ENCODE measurements at places on chromosomes 5 and 9.

GRCh38 chr5:33936004-33936380, 194 bp upstream of the RXFP3 start:
- peak; percentile 42 for DNase-seq

DNA sequence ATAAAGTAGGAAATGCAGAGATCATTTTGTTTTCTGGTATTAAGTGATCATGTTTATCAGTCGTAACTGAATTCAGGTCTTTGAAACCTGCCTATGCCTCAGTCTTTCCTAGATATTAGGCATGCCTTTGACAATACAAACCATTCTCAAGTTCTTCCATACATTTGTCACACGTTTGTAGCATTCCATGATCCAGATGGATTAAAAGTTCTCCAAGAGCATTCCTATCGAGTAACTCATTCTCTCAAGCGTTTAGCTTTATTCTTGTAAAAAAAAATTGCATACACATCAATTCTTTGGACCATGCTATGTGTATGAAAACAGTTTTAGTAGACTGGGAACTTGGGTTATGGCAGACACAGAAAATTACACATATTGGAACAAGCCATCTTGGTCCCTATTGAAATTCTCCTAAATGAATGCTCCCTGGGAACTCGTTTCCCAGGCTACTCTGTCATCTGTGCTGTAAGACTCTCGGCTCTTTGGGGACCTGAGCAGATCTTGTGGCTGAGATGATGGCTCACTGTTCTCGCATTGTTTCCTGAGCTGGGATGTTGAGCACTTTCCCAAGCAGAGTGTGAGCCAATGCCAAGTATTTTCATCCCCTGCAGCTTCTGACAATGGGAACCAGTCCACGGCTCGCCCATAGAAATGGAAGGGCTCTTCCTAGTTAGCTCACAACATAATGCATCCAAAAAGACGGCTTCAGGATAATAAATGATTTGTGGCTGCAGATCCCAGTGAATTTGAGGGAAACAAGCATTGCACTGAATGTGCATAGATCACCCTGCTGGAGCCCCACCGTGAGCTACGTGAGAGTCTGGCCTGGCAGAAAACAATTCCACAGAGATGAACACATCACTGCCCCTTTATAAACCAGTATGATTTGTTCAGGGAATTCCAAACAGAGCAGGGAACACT, 230.2 kb downstream of the IRX1 start:
- no peak for DNase-seq

DNA sequence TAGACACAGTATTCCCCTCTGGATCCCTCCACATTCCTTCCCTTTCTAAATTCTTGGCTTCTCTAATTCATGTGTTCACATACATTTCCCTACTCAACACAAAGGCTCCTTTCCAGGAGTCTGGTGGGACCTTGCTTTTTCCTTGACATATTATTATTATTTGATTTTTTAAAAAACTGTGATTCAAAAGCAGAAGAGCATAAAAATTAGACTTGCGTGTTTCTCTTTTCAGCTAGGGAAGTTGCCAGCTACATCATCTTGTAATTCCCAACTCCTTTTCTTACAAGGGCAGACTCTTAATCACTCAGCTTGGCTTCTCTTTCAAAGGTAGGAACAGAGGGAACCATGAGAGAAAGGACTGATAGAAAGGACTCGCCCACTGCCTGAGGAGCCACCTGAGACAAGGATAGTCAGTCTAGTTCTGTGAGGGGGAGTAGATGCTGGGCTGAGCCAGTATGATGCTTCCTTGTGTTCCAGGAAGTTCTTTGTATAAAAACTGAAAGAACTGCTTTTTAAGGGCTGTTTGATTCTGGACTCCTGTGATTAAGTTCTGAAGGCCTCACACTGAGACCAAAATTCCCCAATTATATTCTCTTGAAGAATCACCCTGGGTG, 51.0 kb upstream of the DPYSL3 start:
- no peak for DNase-seq

DNA sequence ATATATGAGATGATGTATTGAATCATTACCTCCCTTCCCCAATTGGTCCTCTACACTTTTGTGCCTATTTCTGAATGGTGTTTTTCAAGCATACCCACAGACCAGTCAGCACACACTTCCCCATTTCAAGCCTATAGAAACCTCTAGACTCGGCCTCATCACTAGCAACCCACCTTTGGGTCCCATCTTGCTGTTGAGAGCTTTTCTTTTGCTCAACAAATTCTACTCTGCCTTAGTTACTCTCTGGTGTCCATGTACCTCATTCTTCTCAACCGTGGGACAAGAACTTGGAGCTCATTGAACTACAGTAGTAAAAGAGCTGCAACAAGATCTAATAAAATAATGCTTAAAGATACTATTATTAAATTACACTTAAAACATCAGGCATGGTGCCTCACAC, 49.0 kb upstream of the KDM4C start:
- no peak for DNase-seq

- DNase-seq: no peak
Measured at GRCh38 chr9:97863314-97863713, 10.3 kb downstream of the FOXE1 start.

- no peak for DNase-seq
Measured at GRCh38 chr9:20486552-20486951, 135.7 kb downstream of the MLLT3 start.

- DNase-seq: no peak
Measured at GRCh38 chr5:74612045-74612444, 28.5 kb downstream of the ENC1 start.

DNA sequence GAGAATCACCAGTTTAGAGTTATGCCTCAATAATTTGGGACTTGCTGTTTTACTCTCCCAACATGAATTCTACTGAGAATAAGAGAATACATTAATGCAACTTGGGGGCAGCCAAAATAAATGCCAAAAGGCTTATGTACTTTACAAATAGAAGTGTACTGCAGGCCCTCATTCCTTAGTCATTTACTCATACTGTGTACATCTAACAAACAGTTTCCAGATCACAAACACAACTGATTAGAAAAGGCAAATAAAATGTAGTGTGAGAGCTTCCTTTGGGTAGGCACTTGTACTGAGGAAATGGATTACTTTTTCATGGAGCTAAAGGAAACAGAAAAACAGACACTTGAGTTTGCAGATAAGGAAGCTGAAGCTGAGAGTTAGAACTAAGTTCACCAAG, 12.6 kb downstream of the ANKDD1B start:
- no peak for DNase-seq

- no peak for DNase-seq
Measured at GRCh38 chr5:54822324-54822687, 163.1 kb downstream of the ESM1 start.

GRCh38 chr9:33795281-33795680, at the start of gene PRSS3:
Gene PRSS3 (plus strand): TSS chr9:33795561. CDS start chr9:33795574, 13 bp downstream.
- DNase-seq: no peak

DNA sequence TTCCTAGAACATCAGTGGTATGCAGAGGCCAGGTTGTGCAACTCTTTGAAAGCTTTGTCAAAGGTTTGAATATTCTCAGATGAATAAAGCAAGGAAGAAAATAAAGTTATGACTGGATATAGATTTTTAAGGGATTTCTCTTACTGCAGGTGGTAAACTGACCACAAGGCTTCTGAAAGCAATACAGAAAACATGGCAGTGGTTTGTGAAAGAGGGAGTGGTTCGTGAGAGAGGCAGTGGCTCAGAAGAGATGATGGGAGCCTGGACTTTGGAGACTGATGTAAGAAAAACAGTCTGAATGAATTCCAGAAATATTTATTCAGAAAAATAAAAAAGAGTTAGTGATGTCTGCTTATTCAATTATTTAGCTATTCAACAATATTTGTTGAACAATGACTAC, 380.4 kb upstream of the CTNND2 start:
- no peak for DNase-seq

GRCh38 chr5:176132471-176133288, 105.5 kb upstream of the SIMC1 start:
- DNase-seq: no peak

DNA sequence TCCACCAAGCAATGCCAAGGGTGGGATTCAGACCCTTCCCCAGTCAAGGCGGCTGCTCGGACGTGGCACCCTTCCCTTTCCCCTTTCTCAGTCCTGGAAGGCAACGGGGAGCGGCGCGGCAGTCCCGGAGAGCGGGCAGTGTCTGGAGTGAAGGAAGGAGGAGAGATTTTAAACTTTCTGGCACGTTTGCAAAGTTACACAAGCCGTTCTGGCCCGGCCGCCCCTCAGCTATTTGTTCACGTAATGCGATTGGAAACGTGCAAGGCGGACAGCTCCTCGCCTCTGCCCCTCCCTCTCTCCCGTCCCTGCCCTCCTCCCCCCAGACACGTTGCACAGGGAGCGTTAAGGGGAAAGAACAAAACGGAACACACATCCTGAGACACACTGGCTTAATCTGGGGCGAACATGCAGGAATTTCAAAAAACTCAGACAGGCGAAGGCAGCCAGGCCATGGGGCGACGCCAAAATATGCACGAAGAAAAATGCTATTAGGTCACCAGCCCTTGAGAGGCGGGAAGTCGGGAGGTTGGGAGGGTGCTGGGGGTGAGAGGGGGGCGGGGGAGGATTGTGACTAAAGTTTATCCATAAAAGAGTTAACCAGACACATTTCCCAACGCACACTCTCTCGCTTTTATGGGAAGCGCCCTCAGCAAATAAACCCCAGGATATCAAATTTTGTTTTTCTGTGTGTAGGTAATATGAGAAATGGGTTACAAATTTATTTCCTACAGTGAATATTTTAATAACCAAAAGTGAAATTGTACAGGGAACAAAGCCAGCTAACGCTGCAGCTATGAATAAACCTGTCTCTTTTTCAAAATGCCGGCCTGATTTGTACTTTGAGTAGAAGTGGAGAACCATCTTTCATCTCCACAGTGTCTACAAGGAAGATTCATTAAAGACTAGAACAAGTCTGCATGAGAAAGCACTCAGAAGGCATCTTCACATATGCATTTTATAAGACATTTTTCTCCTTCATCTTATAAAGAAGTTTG, at the start of gene LOX:
Gene LOX, minus strand, starts transcription at position 144 of the 995 bp plus-strand sequence. CDS start 274 bp downstream, outside the sequence.
- no peak for DNase-seq

DNA sequence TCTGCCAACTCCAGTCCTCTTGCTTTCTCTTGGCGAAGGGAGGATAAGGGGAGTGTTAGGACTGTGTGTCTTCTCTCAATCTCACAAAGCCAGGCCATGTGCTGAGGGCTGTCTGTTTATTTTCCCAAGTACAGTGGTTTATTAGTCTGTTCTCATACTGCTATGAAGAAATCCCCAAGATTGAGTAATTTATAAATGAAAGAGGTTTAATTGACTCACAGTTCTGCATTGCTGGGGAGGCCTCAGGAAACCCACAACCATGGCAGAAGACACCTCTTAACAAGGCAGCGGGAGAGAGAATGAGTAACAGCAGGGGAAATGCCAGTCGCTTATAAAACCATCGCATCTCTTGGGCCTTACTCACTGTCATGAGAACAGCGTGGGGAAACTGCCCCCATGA, 36.2 kb upstream of the CKS2 start:
- DNase-seq: peak; percentile 5

- DNase-seq: no peak
Measured at GRCh38 chr5:149954798-149955197, 5.8 kb upstream of the SLC26A2 start.

GRCh38 chr9:119801311-119801710, 432.1 kb upstream of the BRINP1 start:
- DNase-seq: no peak

- no peak for DNase-seq
Measured at GRCh38 chr9:129224618-129225489, 46.8 kb upstream of the IER5L start.

- no peak for DNase-seq
Measured at GRCh38 chr9:106218427-106218826, 524.1 kb downstream of the TMEM38B start.

GRCh38 chr9:137493364-137494103, 34.4 kb upstream of the NSMF start:
- DNase-seq: no peak

DNA sequence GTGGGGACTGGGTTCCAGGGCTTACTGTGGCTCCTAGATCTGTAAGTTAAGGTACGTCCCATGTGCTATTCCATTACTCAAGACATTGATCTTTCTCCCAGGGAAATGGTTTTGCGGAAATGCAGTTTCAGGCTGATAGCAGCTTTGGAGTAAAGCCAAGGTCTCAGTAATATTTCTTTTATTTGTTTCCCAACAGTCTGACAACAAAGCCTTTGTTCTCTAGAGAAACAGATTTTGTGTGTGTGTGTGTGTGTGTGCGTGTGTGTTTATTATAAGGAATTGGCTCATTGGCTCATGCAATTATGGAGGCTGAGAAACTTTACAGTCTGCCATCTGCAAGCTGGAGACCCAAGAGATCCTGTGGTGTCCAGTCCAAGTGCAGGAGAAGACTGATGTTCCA, 12.1 kb upstream of the POC5 start:
- DNase-seq: no peak

DNA sequence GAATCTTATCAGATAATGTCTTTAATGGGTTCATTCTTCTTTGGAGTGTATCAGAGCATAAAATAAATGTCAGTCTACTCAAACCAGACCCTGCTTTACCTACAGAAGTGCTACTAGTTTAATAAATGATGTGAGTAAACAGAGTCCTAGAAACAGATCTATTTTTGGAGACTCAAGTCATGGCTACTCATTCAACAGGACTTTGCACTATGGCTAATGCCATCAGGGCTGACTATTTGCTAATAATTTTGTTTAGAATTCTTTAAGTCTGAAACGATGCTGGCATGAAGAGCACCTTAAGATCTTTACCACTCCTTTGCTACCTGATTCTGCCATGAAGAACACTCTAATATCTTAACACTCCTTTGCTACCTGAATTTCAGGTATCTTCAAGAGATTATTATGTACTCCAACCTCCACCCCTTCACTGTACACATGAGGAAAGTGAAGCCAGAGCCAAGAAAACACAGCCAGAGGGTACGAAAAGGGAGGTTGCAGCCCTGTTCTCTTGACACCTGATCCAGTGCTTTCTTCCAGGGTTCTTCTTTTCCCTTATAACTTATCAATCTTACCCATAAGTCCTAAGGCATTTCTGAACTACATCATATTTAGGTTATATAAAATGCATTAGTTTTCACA, 62.4 kb downstream of the ZNF608 start:
- no peak for DNase-seq

DNA sequence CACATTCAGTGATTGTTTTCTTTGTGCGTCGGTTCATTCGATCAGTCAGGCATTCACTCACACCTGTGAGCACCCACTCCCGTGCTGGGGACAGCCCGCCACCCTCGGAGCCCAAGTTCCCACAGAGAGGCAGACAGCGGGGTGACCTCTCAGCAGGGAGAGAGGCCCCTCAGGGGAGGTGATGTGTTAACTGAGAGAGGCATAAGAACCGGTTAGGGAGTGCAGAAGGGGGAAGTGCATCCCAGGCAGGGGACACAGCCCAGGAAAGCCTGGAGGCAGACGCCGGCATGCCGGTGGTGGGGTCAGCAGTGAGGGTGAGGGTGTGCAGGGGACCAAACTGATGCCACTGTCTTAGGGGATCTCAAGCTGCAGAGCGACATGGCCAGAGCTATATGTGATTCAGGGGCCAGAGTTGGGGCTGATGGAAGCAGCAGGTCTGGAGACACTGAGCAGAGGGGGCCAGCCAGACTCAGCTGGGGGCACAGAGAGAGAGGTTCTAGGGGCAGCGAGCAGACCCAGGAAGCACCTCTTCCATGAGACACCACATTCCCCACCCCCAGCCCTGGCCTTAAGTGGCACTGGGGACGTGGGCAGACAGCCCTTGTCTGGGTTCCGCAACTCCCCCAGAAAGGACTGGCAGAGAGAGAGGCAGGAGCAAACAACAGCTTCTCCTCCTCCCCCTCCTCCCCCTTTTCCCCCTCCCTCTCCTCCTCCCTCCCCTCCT, 35.9 kb downstream of the HK3 start:
- no peak for DNase-seq

Data from stimulated activated CD8-positive, alpha-beta memory T cell treated with anti-CD3 and anti-CD28 coated beads, Interleukin-2, amount 100 ng/mL, for 48 hours (primary cell).